ENCODE measurements at places on chromosomes 6 and 20.
A peak's percentile ranks its signal among the peaks of the same experiment; 100 is the strongest.

DNA sequence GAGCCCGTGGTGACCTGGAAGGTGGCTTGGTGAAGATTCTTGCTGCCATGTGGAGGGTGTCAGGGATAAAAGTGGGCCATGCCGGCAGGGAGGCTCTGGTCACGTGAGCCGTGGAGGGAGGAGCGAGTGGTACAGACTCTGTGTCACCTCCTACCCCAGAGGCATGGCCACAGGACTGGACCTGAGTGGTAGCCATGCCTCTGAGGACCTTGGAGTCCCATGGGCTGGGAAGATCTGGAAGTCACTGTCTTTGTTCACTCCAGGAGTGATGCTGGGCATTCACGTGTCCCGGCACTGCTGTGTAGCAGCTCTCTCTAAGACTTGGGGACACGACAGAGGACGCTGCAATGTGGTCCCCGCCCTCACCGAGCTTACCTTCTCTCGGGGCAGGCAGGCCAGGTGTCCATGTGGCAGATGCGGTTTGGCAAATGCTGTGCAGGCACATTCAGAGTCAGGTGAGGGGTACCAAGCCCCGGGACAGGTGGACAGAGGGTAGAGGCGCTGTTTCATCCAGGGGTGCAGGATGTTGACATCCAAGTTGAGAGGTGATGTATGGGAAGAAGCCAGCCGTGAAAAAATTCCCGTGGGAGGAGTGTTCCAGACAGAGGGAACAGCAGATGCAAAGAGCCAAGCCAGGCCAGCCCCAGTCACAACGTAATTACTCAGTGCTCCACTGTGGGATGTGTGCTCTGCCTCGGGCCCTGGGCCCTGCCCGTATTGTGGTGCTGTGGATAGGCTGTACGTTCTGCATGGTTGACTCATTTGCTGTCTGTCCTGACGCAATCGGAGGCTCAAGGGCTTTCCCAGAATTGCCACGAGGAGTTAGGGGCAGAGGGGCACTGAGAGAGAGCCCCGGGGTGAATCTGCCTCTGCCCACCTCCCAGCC lies 307.8 kb downstream of the TAF4 start:
- DNase-seq: no peak

DNA sequence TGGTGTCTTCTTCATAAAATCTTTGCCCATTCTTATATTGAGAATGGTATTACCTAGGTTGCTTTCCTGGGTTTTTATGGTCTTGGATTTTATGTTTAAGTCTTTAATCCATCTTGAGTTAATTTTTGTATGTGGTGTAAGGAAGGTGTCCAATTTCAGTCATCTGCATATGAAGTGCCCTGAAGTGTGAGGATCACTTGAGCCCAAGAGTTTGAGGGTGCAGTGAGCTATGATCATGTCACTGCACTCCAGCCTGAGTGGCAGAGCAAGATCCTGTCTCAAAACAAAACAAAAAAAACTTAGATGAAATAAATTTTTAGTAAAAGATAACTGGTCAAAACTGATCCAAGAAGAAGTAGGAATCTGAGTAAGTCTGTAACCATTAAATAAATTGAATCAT lies 215.4 kb downstream of the TBC1D7 start:
- DNase-seq: no peak

- peak; percentile 51 for DNase-seq
Measured at GRCh38 chr20:35743693-35744491, 1.8 kb upstream of the RBM39 start.

DNA sequence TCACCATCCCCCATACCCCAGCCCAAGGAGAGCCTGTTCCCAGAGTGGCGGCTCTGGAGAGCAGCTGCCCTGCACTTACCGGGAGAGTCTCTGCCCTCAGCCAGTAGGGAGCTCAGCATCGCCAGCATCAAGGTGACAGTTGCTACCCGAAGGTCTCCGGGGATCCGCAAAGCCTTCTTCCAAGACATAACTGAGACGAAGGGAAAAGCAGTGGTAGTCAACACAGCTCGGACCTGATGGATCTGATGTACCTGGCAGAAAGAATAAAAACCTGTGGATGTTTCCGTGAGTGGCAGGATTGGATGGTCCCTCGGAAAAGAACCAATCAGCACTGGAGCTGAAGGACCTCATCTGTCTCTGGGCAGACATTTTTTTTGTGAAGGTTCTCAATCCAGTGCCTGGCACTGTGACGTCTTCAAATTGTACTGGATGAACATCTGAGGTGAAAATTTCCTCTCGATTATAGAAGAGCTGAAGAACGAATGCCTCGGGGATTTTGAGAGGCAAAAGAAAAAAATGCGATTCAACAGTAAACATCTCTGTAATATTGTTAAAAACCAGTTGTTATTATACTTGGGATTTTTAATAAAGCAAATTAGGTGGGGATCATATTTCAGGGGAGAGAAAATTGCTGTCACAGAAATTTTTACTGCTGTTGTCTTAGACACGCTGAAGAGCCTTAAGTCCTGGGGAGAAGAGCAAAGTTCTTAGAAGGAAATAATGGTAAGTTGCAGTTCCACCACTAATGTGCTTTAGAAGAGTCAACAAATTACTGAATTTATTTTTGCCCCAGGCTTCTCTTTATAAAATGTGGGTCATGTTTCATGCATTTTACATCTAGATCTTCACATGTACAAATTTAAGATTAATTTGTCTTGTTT lies at the start of gene HLA-DQB1:
Gene HLA-DQB1 (minus strand): TSS at position 238 of the 881 bp plus-strand sequence. CDS start 50 bp downstream, at position 188.
- peak; percentile 57 for DNase-seq

GRCh38 chr6:108741331-108741989 lies 106.8 kb upstream of the ARMC2 start:
- no peak for DNase-seq

- DNase-seq: no peak
Measured at GRCh38 chr6:119479860-119480655, 130.5 kb upstream of the MAN1A1 start.

DNA sequence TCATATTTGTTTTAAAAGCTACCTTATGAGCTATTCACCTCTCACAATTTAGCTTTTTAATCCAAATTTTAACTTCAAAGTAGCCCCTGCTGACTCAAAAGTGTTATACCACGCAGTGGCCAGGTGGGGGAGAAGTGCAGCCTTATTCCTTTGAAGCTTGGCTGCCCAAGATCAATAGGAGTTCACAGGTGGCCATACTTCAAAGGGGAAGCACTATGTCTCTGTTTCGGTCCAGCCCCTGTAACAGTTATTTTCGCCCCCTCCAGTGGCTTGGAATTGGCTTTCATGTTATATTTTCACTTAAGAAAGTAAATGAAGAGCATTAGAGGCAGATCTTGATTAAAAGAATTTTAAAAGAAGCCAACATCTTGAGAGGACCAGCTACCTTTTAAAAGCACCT lies 608.4 kb downstream of the EPHA7 start:
- DNase-seq: peak; percentile 23

GRCh38 chr6:134372603-134373281 lies 54.8 kb upstream of the SGK1 start:
- no peak for DNase-seq

DNA sequence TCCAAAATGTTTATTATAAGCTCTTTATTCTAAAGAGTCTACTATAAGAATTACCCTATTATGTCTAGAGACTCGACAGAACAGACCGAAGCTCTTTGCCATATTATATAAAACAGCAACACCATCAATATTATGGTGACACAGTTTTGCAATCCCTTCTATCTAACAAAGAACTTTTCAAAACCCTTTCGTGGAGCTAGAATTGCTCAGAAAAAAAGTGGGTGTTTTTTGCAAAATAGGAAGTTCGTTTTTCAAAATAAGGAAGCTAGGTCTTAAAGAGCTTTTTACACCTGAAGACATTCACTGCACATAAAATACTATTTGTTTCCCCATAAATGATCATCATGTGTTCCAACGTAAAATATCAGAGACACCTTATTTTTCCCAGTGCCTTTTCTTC lies 240.0 kb downstream of the FOXC1 start:
- DNase-seq: no peak

DNA sequence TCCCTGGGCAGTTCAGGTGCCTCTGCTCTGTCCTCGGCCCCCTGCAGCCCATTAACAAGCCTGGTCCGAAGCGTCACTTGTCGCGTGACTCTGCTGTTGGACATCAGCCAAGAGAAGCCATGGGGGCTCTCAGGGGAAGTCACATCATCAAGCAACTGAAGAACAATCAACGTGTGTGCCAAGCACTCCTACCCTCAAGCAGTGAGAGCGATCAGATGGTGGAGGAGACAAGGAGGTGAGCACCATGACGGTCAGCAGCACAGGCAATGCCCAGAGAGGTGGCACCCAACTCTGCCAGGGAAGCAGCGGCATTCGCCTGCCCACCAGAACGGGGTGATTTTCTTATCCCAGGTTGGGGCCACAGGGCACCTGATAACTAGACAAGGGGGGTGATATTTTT lies 132.7 kb downstream of the AGPAT4 start:
- DNase-seq: peak; percentile 14

GRCh38 chr6:16998461-16998860 lies 103.4 kb upstream of the STMND1 start:
- DNase-seq: no peak

DNA sequence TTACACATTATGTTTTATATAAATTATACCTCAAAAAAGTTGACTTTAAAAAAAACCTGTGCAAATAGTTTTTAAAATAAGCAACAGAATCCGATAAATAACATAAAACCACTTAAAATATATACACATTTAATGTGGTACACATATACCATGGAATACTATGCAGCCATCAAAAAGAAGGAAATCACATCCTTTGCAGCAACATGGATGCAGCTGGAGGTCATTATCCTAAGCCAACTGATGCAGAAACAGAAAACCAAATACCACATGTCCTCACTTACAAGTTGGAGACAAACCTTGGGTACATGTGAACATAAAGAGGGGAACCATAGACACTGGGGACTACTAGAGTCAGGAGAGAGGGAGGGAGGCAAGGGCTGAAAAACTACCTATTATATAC lies 4.0 kb upstream of the DEFB121 start:
- no peak for DNase-seq

DNA sequence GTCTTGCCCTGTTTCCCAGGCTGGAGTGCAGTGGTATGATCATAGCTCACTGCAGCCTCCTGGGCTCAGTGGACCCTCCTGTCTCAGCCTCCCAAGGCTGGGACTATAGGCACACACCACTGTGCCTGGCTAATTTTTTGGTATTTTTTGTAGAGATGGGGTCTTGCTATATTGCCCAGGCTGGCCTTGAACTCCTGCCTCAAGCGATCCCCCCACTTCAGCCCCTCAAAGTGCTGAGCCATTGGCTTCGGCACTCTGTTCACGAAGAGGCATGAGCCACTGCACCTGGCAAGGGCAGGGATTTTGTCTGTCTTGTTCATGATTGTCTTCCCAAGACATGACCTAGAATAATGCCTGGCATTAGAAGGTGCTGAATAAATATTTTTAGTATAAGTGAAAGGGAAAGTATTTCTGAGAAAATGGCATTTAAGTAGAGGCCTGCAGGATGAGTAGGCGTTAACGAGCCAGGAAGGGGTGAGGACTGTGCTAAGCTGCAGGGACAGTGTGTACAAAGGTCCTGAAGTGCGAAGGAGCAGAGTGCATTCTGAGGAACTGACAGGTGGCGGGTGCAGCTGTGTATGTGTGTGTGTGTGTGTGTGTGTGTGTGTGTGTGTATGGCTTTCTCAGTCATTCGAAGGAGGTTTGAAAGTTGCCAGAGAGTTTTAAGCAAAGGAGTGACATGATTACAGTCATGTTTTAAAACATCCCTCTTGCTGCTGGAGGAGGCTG lies 43.0 kb downstream of the VEGFA start:
- DNase-seq: no peak

DNA sequence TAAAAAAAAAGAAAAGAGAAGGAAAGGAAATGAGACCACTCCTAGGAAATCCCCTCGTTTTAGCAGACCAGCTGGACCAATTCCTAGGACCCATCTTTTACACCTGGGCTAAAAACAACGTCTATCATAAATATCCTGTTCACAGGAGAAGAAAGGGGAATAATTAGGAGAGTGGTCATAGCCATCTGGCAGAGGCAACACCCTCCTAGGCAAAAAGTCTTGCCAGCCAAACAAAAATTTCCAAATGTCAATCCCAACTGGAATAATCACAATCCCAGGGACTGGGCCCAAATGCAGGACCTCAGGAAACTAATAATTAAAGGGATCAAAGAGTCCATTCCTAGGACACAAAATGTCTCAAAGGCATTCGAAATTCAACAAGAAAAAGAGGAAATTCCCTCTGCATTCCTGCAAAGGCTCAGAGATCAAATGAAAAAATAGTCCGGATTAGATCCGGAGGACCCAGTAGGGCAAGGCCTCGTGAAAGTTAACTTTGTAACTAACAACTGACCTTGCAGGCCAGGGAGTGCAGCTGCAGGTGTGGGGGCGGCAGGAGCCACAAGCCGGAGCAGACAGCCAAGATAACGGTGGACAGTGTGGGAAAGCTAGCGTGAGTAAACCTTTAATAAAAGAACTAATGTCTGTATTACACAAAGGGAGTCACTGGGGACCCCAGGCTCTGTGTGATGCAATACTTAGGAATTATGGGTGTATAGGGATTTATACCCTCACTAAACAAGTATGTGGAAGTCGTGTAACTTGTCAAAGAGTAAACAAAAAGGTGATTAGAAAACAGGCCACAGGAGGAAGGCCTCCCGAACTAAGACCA lies 11.7 kb downstream of the LCA5 start:
- no peak for DNase-seq

DNA sequence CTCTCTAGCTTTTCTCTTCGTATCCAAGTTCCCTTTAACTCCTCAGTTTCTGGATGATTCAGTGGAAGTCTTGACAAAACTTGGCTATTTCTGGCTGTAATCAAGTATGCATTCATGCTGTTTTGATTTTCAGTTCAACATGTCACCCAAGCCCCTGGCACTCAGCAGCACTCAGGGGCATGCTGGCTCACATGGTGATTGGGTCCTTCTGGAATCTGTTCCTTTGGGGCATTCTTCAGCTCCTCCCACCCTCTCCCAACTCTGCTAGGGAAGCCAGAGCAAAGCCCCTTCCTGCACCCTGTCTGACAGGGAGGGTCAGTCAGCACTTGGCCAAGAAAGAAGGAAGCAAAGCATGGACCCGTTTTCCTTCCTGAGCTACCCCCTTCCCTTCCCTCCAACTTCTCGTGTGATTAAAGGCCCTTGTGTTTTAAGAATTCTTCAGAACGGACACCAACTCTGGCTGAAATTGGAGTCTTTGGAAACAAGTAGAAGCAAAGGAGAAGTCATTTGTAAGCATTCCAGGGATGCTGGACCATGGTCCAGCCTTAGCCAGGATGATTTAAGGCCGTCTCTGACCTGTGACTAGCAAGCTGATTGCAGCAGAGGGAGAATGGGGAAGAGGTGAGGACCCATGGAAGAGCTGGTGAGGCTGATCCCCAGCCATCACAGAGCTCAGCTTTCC lies 7.1 kb downstream of the PLEKHG1 start:
- no peak for DNase-seq

GRCh38 chr20:10177326-10177725 lies 41.3 kb upstream of the SNAP25 start:
- no peak for DNase-seq

DNA sequence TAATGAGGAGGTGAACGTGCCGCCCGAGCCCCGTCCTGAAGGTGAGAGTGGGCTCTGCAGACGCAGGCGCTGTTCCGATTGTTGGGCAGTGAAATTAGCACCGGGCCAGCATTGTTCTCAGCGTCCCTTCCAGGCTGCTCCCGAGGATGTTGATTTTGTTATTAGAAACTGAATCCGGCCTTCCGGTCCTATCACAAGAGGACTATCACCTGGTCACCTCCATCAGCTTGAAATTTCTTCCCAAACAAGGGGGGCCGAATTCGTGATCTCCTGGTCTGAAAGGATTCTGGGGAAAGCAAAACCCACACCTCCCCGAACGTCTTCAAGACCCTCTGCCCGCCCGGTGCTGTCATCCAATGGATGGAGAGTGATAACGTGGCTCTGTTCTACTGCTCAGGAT lies 186.0 kb downstream of the TAF4 start:
- no peak for DNase-seq
